ENCODE measurements at places on chromosomes 11 and 22.

GRCh38 chr11:28366549-28367346 lies 258.6 kb downstream of the METTL15 start:
- no peak for DNase-seq

DNA sequence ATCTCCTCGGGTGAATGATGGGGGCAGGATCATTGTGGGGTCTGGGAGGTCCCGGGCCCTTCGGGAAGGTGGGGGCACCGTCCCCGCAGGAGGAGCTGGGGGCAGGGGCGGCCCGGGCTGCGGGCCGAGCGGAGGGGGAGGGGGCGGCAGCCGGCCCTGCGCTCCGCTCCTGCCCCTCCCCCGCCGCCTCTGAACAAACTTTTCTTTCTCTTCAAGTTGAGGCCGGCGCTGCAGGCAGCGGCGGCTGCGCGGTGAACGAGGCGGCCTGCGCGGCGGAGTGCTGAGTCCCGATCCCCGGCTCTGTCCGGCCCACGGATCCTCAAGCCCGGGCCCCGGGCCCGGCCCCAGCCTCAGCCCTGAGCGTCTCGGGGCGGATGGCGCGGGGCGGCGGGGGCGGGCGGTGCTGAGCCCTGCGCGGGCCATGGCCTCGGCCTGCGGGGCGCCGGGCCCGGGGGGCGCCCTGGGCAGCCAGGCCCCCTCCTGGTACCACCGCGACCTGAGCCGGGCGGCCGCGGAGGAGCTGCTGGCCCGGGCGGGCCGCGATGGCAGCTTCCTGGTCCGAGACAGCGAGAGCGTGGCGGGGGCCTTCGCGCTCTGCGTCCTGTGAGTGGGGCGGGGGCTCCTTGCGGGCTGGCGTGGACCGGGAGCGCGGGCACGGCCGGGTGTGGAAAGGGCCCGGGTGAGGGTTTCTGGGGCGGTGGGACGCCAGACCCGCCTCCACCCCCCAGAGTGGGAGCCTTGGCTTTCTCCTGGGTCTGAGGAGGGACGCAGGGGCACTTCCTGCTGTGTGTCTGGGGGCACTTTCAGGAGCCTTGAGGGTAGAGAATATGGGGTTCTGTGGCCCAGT lies at the start of gene INPPL1:
Gene INPPL1, plus strand, starts transcription at position 204 of the 847 bp plus-strand sequence. Its CDS starts 218 bp downstream, at position 422.
- no peak for DNase-seq

DNA sequence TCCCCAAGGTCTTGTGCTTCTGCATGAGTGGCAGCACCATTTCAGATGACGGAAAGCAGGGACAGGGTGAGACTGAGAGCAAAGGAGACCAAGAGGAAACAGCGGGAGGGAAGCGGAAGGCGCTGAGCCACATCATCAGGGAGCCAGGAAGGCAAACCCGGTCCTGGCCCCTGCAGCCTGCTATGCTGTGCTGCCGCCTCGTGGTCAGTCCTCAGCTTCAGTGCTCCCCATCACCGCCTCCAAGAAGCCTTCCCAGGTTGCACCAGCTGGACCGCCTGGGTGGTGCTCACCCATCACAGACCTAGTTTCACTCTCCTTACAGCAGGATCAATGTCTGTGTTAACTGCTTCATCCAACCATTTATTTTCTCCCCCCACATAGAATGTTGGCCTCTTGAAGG lies 73.0 kb upstream of the PHF21B start:
- DNase-seq: no peak

DNA sequence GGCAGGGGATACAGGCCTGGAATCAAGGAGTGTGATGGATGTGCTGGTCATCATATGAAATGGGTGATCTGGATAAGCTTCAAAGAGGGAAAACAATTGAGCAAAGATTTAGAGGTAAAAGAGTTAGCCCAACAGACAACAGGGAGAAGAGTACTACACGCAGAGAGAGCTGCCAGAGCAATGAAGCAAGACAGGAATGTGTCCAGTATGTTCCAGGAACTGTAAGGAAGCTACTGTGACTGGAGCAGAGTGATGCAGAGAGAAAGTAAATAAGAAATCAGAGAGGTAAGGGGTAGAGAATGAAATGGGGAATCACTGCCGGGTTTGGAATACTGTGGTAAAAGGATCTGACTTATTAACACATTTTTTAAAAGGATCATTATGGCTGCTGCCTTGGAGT lies 255.1 kb downstream of the DCDC1 start:
- no peak for DNase-seq

GRCh38 chr22:50702261-50702671 lies 29.6 kb downstream of the SHANK3 start:
- no peak for DNase-seq

GRCh38 chr11:81030186-81030585 lies 1589.4 kb upstream of the TENM4 start:
- no peak for DNase-seq

GRCh38 chr22:29216873-29217666 lies 11.4 kb downstream of the EMID1 start:
- no peak for DNase-seq

DNA sequence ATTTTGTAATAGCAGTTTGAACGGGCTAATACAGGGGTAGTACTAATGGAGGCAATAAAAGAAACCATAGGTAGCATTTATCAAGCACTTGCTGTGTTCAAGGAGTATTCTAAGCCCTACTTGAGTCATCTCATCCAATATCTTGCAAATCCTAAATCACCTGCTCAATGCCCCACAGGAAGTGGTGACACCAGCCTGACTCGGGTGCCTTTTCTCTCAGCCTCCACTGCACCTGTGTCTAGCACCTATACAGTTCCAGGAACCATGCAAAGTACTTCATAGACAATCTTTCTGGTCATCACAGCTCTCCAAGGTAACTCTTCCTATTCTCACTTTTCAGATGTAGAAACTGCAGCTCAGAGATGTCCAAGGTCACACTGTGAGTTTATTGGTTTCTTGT lies 98.0 kb downstream of the PRR5L start:
- DNase-seq: no peak

DNA sequence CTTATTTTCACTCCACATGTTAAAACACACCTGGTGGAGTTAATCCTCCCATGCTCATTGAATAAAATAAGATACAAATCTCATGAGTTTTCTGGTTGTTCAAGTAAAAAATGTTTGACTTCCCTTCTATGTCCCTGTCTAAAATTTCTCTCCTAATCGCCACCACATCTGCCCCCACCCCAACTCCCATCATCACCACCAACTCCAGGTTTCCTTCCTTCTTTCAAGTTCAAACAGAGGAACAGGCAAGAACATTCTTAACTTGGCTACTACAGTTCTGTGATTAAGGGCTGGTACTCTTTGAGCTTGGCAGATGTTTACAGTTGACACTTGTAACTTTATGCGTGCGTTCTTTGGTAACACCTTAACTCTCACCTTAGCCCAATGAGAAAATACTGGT lies 9.1 kb upstream of the PSMA1 start:
- no peak for DNase-seq

GRCh38 chr11:17802491-17802890 lies 67.9 kb downstream of the KCNC1 start:
- DNase-seq: no peak

- DNase-seq: no peak
These were observed 10.8 kb upstream of the PANX1 start for GRCh38 chr11:94117871-94118270.

- no peak for DNase-seq
These were observed 44.9 kb downstream of the ARRB1 start for GRCh38 chr11:75306529-75306928.

GRCh38 chr11:71080239-71081097 lies 171.9 kb downstream of the SHANK2 start:
- DNase-seq: peak; percentile 48

- DNase-seq: no peak
These were observed 36.9 kb upstream of the KCNQ1OT1 start for GRCh38 chr11:2736577-2737225.

DNA sequence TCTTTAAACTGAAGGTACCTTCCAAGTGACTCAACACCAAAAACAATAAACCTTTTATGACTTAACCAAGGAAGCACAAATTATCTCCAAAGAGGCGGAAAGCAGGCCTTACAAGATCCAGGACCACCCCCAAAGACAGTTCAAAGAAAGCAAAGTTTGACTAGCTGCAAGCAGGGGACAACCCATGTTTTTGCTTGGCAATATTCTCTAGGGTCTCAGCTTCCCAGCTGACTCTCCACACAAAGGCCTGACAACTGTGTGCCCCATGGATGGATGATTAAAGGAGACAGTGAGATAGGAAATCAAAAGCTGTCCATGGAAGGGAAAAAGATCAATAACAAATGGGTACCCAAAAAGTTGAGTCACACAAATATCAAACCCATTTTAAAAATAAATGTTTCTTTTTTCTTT lies 232.2 kb downstream of the DDX10 start:
- DNase-seq: no peak

DNA sequence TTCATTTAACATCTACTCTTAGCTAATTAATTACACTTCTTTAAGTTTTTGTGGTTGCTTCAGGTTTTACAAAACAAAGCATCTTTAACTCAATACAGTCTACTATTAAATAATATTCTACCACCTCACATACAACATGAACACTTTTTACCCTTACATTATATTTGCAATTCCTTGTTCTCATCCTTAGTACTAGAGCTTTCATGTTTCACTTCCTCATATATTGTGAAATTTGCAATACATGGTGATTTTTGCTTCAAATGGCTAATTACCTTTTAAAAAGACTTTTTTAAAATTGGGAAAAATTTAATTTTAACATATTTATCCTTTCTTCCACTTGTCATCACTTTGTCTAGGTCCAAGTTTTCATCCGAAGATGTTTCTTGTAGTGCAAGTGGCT lies 37.5 kb downstream of the RSF1 start:
- DNase-seq: no peak

DNA sequence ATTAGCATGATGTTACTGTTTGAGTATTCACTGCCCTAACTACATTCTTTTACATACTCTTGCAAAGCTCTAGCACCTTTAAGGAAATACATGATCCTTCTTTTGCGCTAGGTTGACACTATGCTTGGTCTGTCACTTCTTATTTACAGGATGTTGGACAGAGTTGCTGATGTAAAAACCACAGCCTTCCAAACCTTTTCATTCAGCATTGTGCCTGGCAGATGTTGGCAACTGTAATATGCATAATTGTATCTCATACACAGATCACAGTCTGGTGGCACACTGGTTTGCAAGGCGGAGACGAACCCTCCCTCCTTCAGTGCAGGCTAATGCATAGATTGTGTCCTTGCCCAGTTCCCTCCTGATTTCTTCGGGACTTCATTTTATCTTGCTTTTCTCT lies 224.1 kb downstream of the SNX19 start:
- DNase-seq: no peak

DNA sequence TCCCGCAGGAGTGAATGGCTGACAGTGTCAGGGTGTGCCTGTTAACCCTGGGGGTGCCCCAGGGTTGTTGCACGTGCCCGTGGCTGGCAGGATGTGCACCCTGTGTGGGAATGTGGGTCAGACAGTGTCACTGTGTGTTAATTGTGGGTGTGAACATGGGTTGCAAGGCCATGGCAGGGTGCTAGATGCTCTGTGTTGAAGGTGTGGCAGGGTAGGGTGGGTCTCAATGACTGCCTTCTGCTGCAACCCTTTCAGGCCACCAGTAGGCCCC lies 8.3 kb downstream of the RIN1 start:
- DNase-seq: no peak

- peak; percentile 90 for DNase-seq
These were observed at the start of gene TAGLN for GRCh38 chr11:117199053-117199915. Gene TAGLN, plus strand, starts transcription at chr11:117199370. Its CDS starts 3,644 bp downstream, at chr11:117203014.

- DNase-seq: no peak
These were observed 13.9 kb downstream of the LSP1 start for GRCh38 chr11:1866776-1867175.

DNA sequence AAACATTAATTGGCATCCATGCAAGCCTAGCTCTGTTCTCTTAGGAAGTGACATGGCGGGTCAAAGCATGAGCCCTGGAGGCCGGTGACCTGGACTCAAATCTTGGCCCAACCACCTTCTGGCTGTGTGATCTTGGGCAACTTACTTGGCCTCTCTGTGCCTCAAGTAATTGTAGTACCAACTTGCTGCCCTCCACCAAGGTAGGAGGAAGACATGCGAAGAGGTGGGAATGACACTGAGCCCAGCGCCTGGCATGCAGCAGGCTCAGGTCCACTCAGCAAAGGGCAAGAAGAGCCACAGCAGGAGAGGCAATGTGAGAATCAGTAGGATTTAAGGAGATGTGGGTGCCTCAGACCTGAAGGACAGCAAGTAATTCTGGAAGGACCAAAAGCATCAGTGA lies 59.6 kb upstream of the SLC22A12 start:
- DNase-seq: no peak

DNA sequence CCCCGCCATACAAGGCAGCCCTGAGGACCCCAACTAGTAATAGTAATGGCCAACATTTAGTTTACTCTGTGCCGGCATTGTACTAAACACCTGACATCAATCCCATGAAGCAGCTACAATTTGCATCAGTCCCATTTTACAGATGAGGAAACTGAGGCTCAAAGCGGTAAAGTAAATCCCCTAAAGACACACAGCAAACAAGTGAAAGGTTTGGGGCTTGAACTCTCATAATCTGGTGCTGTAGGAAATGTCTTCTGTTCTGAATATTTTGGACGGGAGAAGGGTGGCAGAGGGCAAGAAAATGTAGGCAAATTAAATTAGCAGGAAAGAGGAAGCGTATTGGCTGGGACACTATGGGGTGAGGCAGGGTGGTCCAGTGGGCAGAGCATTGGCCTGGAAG lies 160.3 kb upstream of the SYT13 start:
- no peak for DNase-seq

- DNase-seq: no peak
These were observed 970.4 kb downstream of the BRD1 start for GRCh38 chr22:48857202-48857805.

DNA sequence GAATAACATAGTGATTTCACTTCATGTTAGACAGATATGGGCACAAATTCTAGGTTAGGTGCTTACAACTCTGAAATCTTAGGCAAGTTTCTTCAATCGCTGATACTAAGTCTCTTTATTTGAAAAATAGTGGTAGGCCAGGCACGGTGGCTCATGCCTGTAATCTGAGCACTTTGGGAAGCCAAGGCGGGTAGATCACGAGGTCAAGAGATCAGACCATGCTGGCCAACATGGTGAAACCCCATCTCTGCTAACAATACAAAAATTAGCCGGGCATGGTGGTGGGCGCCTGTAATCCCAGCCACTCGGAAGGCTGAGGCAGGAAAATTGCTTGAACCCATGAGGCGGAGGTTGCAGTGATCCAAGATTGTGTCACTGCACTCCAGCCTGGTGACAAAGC lies 729.4 kb downstream of the METTL15 start:
- DNase-seq: no peak

GRCh38 chr22:45726081-45726480 lies 54.4 kb downstream of the ATXN10 start:
- no peak for DNase-seq

DNA sequence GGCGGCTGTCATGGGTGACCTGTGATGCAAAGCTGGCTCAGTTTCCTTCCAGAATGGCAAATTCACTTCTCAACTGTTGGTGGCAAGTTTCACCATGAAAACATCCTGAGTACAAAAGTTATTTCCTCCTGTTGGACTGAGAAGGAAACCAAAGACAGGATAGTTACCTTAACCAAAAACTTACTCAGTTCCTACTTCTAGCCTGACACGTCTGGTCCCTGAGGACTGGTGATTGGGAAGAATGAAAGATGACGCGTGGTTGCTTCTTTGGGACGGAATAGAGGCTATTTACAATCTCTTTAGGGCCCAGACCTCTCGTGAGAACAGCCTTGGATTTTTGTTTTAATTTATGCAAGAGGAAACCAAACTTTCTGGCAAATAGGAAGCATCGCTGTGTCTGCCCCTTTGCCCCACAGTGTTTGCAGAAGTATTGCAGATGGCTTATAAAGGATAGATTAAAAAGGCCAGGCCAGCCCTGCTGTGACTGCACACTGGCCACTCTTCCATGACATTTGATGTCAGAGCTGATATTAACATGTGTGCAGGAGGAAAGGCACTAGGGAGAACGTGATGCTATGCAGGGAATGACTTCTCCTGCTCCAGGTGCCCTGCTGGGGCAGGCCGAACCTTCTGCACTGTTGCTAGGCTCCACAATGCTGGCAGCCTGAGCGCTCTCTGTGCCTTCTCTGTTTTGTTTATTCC lies 7.6 kb downstream of the VPS26B start:
- DNase-seq: no peak
